ENCODE measurements at places on chromosomes 2 and 18. TPM values are rescaled to one million over a fixed set of nuclear protein-coding genes. Genes with fewer than 3 reads are reported as not detected.

Gene GALNT3
- total RNA-seq: 16.4 TPM

Gene GREB1L
- total RNA-seq: 16.2 TPM

Gene PPP1R1C
- total RNA-seq: 1.2 TPM

Gene IFIH1
- 70.5 TPM for total RNA-seq

Gene ADI1
- total RNA-seq: 41.6 TPM

Gene SANBR
- total RNA-seq: 13.7 TPM

GRCh38 chr18:57833441-57834101 is 30.5 kb upstream of the ATP8B1 start:
- H3K36me3 ChIP-seq: no peaks in the 10 kb centered on the region
- no peaks in the 10 kb centered on the region for H3K27me3 ChIP-seq
- H3K27ac ChIP-seq: no peak overlapping the region
- peaks cover 16% of the 10 kb centered on the region for H3K4me1 ChIP-seq

- H3K4me1 ChIP-seq: no peaks in the 10 kb centered on the region
- no peaks in the 10 kb centered on the region for H3K36me3 ChIP-seq
- DNase-seq: no peak
- H3K27ac ChIP-seq: no peak overlapping the region
- no peak overlapping the region for H3K4me3 ChIP-seq
These were observed 23.6 kb upstream of the OTOS start for GRCh38 chr2:240163844-240164574.

GRCh38 chr2:212145121-212145520 is 393.5 kb downstream of the ERBB4 start:
- no peak overlapping the region for H3K27ac ChIP-seq
- no peaks in the 10 kb centered on the region for H3K4me1 ChIP-seq
- no peaks in the 10 kb centered on the region for H3K27me3 ChIP-seq
- no peaks in the 10 kb centered on the region for H3K36me3 ChIP-seq

- H3K27ac ChIP-seq: no peak overlapping the region
- H3K4me3 ChIP-seq: peak overlapping the region; percentile 28
- no peaks in the 10 kb centered on the region for H3K36me3 ChIP-seq
- H3K4me1 ChIP-seq: peaks cover 20% of the 10 kb centered on the region
These were observed 2.6 kb downstream of the ADCYAP1 start for GRCh38 chr18:907115-907884.

DNA sequence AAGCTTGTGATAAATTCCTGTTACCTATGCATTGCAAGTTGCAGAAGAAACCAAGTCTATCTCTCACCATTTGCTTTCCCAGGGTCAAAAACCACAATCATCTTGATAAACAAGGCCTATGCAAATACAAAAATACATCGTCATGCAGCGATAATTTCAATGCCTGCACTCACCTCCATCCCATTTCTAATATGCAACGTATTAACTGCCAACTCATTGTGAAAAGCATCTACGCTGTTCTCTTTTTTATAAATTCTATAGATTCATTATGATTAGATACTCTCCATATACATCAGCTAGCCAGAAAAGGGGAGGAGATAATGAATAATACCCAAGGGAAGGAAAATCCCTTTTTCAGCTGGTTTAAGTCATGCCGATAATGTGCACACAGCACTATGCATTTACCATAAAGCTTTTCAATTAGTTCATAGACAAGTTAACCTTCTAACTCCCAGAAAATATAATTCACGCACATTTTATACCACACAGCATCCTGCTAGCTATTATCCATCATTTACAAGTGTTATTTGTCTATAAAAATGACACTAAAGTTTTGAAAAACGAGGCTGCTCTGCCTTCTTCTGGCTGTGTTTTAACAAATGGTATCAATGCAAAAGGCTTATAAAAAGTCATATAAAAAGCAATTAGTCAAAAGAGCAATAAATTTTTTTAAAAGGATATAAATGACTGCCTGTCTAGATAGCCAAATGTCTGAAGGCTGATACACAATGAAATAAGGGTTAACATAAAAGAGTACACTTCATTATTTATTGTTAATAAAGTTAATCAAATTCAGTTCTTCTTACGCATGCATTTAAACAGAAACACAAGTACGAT is 77.6 kb downstream of the AFF3 start:
- no peaks in the 10 kb centered on the region for H3K36me3 ChIP-seq
- no peaks in the 10 kb centered on the region for H3K4me1 ChIP-seq
- no peak overlapping the region for H3K4me3 ChIP-seq
- H3K27ac ChIP-seq: no peak overlapping the region
- no peak for DNase-seq

DNA sequence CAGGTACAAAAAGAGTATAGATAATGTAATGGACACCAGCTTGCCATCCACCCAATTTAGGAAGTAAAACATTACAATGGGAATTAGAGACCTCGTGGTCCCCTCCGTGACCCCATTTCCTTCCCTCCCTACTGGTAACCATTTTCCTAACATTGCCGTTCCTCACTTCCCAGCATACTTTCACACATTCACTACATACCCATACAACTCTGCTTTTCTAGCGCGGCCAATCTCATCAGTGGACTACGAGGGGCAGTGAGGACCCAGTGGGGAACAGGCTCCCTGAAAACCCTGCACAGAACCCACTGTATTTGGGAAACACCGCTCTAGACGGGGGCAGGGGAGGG is 1.1 kb downstream of the ENOSF1 start:
- DNase-seq: no peak
- peaks cover 5% of the 10 kb centered on the region for H3K36me3 ChIP-seq
- peak overlapping the region; percentile 75 for H3K4me3 ChIP-seq
- no peaks in the 10 kb centered on the region for H3K27me3 ChIP-seq
- H3K4me1 ChIP-seq: peaks cover 10% of the 10 kb centered on the region

DNA sequence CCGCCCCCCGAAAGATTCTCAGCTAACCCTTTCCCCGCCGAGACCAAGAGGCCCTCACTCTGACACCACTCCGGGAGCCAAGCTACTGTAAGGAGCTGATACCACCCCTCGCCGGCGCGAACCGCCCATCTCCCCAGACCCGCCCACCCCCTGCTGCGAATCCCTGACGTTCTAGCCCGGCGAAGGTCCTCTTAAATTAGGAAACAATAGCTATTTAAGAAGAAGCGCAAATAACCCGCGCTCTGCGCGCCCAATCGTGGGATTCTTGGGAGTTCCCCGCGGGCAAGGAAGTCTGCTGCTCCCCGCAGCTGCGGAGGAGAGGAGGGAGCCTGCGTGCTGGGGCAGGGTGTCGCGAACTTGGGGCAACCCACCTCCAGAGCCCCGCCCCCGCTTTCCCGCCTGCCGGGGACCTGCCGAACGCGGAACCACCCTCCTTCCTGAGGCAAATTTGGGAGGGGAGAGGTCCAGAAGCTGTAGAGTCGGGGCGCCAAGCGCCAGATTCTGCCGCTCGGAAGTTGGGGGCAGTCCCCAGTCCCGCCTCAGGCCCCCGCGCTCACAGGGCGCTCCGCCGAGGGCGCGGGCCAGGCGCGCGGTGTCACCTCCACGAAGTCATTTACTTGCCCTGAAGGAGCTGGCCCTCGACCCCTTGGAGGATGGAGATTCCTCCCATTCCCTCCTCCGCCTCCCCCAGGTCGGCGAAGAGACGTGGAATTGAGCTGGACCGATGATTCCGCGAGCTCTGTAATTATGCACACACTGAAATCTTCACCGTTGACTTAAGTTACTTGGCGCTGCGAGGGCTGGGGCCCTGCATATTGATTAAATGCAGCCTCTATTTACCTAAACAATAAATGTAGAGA is 8.4 kb upstream of the SP9 start:
- H3K4me1 ChIP-seq: peaks cover 9% of the 10 kb centered on the region
- peak overlapping the region; percentile 51 for H3K4me3 ChIP-seq
- DNase-seq: no peak
- H3K36me3 ChIP-seq: no peaks in the 10 kb centered on the region
- peaks cover 60% of the 10 kb centered on the region for H3K27me3 ChIP-seq
- H3K27ac ChIP-seq: no peak overlapping the region

GRCh38 chr2:163637871-163638270 is 97.9 kb downstream of the FIGN start:
- no peaks in the 10 kb centered on the region for H3K36me3 ChIP-seq
- no peak overlapping the region for H3K27ac ChIP-seq
- no peak overlapping the region for H3K4me3 ChIP-seq

DNA sequence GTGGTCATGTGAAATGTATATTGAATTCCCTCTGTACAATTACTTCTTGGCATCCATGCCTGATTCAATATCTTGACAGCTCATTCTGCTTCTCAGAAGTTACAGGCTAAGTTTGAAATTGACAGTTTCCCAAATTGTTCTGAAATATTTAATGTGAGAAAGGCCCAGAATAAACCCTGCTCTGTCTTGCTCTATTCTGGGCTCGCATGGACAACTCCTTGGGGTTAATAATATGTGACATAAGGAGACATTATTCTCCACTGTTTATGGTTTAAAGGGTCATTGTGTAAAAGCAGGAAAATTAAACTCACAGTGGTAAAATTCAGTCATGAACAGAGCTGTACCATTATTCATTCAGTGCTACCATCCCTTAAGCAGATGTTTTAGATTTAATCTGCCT is 160.7 kb upstream of the CNTNAP5 start:
- H3K27ac ChIP-seq: no peak overlapping the region
- no peaks in the 10 kb centered on the region for H3K27me3 ChIP-seq
- no peak for DNase-seq
- H3K36me3 ChIP-seq: no peaks in the 10 kb centered on the region
- H3K4me1 ChIP-seq: no peaks in the 10 kb centered on the region

- no peaks in the 10 kb centered on the region for H3K36me3 ChIP-seq
- no peak for DNase-seq
- H3K27ac ChIP-seq: no peak overlapping the region
- no peaks in the 10 kb centered on the region for H3K27me3 ChIP-seq
- H3K4me1 ChIP-seq: peaks cover 8% of the 10 kb centered on the region
These were observed 4.4 kb downstream of the ANKRD12 start for GRCh38 chr18:9140984-9141383.

- peak overlapping the region; percentile 85 for H3K27ac ChIP-seq
- H3K36me3 ChIP-seq: no peaks in the 10 kb centered on the region
- peak; percentile 85 for DNase-seq
- no peaks in the 10 kb centered on the region for H3K27me3 ChIP-seq
These were observed 194.5 kb upstream of the NXPH2 start for GRCh38 chr2:138974651-138975050.

DNA sequence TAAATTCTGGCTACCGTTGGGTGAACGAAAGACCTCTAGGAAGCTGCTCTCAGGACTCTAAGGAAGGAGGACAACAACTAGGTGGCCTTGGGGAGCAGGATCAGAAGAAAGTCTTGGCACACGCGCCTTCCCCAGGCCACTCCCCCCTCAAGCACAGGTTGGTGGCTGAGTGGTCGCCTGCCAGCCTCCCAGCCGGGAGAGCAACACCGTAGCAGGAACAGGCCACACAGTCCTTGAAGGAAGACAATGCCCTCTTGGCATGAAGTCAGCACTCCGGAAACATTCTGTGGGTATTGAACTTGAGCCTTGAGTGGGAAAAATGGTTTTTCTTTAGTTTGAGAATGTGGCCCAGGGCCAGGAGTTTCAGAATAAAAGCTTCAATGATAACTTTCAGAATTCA is 87.4 kb upstream of the AGAP1 start:
- H3K36me3 ChIP-seq: no peaks in the 10 kb centered on the region
- no peaks in the 10 kb centered on the region for H3K4me1 ChIP-seq
- H3K27me3 ChIP-seq: peaks cover 7% of the 10 kb centered on the region
- DNase-seq: no peak
- no peak overlapping the region for H3K27ac ChIP-seq
- H3K4me3 ChIP-seq: no peak overlapping the region

GRCh38 chr2:116769514-116769913 is 1045.0 kb upstream of the DDX18 start:
- H3K36me3 ChIP-seq: no peaks in the 10 kb centered on the region
- DNase-seq: no peak
- H3K27me3 ChIP-seq: no peaks in the 10 kb centered on the region
- H3K4me3 ChIP-seq: no peak overlapping the region

DNA sequence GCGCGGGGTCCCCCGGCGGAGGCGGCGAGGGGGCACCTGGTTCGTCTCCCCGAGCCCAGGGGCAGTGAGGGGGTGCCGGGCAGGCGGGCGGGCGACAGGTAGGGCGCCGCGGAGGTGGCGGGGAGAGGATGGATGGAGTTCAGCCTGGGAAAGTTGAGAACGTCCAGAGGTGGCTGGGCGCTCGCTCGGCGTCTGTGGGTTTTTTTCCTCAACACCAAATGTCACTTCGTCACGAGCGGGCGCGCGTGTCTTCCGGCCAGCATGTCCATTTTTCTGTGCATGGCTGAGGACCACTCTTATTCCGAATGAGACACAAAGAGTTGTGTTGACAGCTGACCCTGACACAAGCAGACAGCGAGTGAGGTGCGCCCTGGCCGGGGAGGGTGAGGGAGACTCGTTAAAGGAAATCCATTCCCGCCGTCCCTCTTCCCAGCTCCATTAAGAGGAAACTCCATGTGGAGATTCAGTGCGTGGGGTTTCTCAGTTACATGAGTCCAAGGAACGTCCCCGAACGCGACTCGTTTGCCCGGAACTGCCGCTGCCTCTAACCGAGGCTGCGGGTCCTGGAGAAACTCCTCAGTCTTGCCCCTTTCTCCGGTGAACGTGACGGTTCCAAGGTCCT is 859 bp downstream of the GREB1L start:
- no peaks in the 10 kb centered on the region for H3K36me3 ChIP-seq
- peaks cover 12% of the 10 kb centered on the region for H3K27me3 ChIP-seq
- no peak overlapping the region for H3K27ac ChIP-seq
- DNase-seq: peak; percentile 17
- peak overlapping the region; percentile 71 for H3K4me3 ChIP-seq

DNA sequence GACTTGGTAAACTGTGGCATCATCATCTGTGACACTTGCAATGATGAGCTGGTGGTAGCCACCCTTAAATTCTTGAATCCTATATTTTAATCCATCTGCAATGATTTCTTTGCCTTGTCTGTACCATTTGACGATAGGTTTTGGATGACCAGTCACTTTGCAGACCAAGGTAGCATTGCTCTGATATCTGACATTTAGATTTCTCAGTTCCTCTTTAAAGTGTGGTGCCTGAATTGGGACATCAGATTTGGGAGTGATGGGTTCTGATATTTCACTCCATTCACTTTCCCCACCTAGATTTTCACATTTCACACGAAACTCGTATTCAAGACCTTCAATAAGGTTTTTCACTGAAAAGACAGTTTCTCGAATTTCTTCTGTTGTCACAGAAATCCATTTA is 55.8 kb downstream of the PLEKHA3 start:
- H3K27ac ChIP-seq: no peak overlapping the region
- H3K4me3 ChIP-seq: no peak overlapping the region
- no peaks in the 10 kb centered on the region for H3K4me1 ChIP-seq
- DNase-seq: no peak
- H3K27me3 ChIP-seq: no peaks in the 10 kb centered on the region

DNA sequence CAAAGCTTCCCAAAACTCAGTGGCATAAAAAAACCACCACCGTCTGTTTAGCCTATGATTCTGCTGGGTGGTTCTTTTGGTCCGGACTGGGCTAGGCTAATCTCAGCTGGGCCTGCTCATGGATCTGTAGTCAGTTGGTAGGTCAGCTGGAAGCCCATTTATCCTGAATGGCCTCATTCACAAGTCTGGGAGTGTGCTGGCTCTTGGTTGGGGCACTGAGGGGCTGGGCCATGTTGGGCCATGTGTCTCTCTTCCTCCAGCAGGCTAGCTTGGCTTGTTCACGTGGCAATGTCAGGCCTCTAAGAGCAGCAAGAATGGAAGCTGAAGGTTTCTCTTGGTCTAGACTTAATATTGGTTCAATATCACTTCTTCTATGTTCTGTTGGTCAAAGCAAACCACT is 95.7 kb upstream of the HS6ST1 start:
- no peaks in the 10 kb centered on the region for H3K27me3 ChIP-seq
- DNase-seq: no peak
- H3K4me3 ChIP-seq: no peak overlapping the region
- H3K36me3 ChIP-seq: no peaks in the 10 kb centered on the region
- no peak overlapping the region for H3K27ac ChIP-seq

All from astrocyte (in vitro differentiated cells and primary cell).